ENCODE measurements at places on chromosomes 3 and 15.
A peak's percentile ranks its signal among the peaks of the same experiment; 100 is the strongest.

DNA sequence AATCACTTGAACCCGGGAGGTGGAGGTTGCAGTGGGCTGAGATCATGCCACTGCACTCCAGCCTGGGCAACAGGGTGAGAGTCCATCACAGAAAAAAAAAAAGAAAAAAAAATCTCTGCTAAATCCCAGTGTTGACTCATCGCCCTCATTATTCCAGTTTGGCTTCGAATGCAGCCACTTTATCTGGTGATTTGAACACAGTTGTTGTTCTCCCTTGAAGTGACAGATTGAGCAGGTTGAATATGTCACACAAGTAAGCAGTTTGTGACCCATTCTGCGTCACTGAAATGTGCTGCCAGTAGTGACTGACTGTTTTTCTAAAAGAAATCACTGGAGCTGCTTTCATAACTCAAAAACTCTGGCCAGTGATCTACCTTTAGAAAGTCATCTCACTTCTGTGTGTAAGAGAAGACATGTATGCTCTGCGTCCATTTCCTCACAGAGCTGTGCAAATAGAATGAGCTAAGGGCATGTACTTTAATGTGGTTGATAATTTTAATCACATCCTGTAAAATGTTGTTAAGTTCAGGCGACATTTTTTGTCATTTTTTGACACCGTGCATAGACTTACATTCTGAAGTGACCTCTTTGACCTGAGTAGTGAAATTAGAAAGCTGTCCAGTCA is 12.5 kb downstream of the DOCK3 start:
- DNase-seq = no peak

GRCh38 chr3:160982491-160982890 is 122.7 kb downstream of the B3GALNT1 start:
- DNase-seq = no peak

GRCh38 chr15:92625251-92625980 is 30.2 kb downstream of the FAM174B start:
- DNase-seq = no peak

GRCh38 chr3:5687230-5687629 is 499.7 kb downstream of the EDEM1 start:
- no peak for DNase-seq

GRCh38 chr3:37974121-37975083 is 16.2 kb upstream of the VILL start:
- DNase-seq = peak; percentile 37

DNA sequence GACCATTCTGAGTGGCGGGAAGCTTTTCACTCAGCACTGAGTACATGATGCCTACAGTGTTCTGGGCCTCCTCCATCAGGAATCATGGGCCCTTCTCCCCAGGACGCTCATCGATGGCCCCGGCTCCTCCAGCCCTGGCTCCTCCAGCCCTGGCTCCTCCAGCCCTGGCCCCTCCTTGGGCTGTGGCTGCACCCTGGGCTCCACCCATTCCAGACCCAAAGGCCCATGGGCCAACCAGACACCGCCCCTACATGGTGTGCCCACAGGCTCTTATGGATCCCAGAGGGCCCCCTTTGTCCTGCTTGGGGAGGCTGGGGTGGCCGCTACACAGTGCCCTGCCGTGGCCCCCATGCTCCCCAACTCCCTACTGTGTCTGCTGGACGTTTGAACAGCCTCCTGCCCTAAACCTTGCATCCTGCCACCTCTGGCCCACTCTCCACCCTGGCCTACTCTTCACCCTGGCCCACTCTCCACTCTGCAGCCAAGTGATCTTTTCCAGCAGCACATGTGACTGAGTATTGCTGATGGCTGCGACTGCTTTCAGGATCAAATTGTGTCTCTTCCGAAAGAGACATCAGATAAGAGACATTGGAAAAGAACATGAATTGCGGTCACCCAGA is 57.9 kb downstream of the APBA2 start:
- DNase-seq = no peak

DNA sequence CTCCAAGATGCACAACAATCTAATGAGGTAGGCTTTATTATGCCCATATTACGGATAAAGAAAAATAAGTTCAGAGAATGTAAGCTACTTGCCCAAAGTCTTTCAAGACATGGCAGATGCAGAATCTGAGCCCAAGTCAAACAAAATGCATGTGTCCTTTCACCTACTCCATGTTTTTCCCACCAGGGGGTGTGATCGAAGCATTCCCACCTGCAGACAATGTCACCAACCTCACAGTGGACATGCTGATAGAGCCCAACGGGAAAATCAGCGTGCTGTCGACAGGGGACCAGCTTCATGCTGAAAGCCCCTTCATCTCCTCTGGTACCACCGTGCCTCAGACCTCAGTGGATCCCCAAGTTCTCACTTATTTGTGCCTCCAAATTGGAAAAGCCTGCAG is 99.8 kb upstream of the C15orf61 start:
- DNase-seq = no peak

DNA sequence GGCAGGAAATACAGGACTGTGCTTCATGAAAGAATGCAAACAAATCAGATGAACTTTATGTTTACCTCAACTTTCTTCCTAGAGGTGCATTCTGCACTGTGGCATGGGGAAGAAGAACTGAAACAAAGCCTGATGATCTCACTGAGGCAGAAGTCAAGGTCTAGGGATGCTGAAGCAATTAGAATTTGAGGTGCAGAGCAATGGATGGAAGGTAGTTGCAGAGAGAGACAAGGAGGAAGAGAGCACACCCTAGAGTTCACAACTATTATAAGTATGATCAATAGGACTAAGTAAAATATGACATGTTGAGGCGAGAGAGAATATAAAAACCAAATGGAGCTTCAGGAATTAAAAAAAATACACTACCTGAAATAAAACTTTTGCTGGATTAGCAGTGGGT is 420.1 kb downstream of the EDEM1 start:
- no peak for DNase-seq

GRCh38 chr15:25694239-25694584 is 168.9 kb downstream of the ATP10A start:
- no peak for DNase-seq

GRCh38 chr3:185552358-185552877 is at the start of gene LIPH:
Gene LIPH, minus strand, starts transcription at chr3:185552588. Its CDS starts 117 bp downstream, at chr3:185552471.
- DNase-seq = no peak

- DNase-seq = no peak
Measured at GRCh38 chr15:69876064-69876940, 221.4 kb downstream of the TLE3 start.

DNA sequence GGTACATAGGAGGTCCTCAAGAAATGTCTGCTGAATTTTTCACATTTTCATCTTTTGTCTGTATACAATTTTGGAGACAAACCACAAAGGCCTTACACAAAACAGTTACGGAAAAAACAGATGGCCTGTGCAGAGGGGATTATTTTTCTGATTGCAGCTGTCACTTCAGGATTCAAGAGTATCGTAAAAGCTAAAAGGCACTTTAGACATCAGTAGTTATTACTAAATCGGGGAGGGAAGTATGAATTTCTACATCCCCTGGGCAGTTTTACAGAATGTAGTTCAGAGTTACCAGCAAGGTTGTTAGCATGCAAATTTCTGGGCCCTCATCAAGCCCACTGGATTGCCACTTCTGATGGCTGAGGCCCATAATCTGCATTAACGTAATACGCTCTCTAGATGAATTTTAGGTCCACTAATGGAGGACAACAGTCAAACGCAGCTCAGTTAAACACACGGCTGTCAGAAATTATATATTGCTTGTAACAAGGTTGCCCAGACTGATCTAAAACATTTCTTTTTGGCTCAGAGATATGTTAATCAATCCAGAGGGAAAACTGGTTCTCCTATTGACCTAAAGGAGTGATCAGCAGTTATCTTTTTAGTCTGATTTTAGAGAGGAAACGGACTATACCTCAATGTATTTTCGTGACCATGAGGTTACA is 1.1 kb downstream of the RIOX2 start:
- no peak for DNase-seq

DNA sequence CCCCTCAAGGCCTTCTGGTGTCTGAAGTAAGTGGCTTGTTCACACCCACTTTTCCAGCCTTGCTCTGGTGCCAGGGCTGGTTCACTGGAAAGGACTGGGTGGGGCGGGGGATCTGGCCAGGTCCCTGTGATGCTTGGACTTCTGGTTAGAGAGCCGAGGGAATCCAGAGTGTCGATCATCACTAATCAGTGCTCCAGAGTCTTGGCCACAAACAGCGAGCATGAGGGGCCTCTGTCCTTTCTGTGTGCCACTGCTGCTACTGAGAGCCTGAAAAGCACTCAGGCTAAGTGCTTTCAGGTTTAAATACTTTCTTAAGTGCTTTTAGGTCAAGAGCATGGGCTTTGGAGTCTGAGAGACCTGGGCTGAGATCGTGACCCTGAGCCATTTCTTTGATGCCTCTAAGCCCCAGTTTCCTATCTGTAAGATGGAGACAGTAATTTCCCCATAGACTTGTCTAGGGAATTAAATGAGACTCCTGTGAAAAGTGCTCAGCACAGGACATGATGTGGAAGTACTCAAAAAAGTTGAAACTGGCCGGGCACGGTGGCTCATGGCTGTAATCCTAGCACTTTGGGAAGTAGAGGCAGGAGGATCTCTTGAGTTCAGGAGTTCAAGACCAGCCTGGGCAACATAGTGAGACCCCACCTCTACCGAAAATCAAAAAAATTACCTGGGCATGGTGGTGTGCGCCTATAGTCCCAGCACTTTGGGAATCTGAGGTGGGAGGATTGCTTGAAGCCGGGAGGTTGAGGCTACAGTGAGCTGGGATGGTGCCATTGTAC is 53.8 kb upstream of the SEC22A start:
- no peak for DNase-seq

DNA sequence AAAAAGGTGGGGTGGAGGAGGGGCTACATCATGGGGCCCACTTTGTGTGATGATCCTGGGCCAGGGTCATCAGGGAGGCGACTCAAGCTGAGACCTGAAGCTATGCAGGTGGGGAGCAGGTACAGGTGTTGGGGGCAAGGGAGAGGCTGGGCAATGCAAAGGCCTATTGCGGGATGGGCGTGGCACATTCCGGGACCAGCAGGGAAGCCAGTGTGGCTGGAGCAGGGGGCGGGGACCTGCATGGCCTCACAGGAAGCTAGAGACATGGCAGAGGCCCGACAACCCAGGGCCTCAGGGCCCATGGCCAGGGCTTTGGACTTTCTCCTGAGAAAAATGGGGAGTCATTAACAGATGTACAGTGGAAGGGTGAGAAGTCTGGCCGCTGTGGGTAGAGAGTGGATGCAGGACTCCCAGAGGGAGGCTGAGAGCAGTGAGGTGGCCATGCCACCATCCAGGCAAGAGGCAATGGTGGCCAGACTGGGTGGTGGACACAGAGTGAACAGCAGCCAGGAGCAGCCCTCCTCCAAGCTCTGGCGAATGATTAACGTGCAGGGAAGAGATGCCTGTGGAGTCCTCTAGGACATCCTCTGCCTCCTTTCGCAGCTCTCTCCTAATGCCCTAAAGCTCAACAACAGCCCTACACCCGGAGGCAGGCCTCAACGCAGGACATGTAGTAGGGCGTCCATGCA is 122.6 kb upstream of the ATP2B2 start:
- DNase-seq = no peak

Measured in stimulated activated CD8-positive, alpha-beta memory T cell treated with anti-CD3 and anti-CD28 coated beads, Interleukin-4, amount 100 ng/mL, for 1 hour (primary cell).